ENCODE measurements at places on chromosomes 5 and 9.

- DNase-seq = no peak
Observed at GRCh38 chr5:164203581-164204225, 698.3 kb downstream of the MAT2B start.

GRCh38 chr9:107807183-107807582, 317.6 kb upstream of the KLF4 start:
- DNase-seq = no peak

DNA sequence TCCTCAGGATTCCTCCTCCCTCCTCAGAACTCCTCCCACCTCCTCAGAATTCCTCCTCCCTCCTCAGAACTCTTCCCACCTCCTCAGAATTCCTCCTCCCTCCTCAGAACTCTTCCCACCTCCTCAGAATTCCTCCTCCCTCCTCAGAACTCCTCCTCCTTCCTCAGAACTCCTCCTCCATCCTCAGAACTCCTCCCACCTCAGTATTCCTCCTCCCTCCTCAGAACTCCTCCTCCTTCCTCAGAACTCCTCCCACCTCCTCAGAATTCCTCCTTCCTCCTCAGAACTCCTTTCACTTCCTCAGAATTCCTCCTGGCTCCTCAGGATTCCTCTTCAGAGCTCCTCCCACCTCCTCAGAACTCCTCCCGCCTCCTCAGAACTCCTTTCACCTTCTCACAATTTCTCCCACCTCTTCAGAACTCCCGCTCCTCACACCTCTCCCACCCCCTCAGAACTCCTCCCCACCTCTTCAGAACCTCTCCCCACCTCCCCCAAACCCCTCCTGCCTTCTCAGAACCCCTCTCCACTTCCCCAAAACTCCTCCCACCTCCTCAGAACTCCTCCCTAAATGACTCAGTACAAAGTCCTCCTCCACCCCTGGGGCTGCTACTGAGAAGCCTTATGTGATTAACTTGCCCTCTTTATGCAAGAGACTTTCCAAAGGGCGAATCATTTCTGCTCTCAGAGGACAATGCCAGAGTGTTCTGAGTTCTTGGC, 23.2 kb downstream of the SLC46A2 start:
- peak; percentile 83 for DNase-seq

GRCh38 chr5:106397700-106398099, 1273.0 kb downstream of the EFNA5 start:
- peak; percentile 27 for DNase-seq

DNA sequence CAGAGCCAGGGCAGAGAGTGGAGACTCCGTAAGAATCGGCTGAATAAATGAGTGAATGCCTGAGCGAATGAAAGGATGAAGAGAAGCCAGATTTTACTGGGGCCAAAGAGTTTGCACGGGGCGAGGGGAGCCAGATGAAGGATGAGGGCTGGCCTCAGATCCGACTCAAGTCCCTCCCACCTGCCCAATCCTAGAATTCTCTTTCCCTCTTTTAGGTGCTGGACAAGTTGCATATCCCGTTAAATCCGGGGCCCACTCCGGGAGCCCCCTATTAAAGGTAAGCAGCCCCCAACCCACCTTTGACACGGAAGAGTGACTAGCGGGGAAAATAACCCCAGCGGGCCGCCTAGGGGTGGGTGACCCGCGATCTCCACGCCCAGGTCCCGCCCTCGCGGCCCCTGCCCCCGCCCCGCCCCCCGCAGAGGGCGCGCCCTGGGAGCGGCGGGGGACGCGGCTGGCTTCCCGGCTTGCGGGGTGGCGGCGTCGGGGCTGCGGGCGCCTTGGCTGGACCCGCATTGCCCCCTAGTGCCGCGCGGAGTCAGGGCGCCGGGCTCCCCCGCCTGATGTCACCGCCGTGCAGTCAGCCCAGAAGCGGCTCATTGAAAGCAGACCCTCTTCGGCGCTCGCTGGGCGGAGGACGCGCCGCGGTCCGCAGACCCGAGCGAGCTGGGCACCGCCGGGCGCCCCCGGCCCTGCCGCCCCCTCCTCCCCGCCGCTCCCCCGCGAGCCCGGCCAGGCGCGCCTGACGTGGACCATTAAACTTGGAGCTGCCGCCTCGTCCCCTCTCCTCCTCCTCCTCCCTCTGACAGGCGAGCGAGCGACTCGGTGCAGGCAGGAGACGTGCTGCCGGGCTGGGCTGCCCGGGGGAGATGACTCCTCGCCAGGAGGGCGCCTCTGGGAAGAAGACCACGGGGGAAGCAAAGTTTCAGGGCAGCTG, at the start of gene ADRA1B:
Gene ADRA1B (plus strand): TSS at position 579 of the 937 bp plus-strand sequence. CDS start 424 bp downstream, outside the sequence.
- DNase-seq = no peak

DNA sequence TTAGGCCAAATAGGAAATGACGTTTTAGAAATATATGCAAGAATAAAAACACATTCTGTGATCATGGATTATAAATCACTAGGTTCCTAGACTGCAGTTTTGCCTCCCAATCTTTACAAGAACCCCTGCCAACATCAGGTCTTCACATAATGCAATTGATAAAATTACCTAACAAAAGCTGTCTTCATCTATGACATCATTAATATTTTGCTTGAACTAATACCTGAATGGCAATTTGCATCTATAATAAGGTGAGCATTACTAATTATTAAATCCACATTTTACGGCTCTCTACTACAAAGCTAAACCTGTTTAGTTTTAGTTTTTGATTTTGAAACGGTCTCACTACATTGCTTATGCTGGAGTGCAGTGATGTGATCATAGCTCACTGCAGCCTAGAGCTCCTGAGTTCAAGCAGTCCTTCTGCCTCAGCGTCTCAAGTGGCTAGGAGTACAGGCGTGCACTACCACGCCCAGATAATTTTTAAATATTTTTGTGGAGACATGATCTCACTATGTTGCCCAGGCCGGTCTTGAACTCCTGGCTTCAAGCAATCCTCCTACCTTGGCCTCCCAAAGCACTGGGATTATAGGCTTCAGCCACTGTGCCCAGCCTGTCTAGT, 218.0 kb downstream of the MLLT3 start:
- DNase-seq = no peak

DNA sequence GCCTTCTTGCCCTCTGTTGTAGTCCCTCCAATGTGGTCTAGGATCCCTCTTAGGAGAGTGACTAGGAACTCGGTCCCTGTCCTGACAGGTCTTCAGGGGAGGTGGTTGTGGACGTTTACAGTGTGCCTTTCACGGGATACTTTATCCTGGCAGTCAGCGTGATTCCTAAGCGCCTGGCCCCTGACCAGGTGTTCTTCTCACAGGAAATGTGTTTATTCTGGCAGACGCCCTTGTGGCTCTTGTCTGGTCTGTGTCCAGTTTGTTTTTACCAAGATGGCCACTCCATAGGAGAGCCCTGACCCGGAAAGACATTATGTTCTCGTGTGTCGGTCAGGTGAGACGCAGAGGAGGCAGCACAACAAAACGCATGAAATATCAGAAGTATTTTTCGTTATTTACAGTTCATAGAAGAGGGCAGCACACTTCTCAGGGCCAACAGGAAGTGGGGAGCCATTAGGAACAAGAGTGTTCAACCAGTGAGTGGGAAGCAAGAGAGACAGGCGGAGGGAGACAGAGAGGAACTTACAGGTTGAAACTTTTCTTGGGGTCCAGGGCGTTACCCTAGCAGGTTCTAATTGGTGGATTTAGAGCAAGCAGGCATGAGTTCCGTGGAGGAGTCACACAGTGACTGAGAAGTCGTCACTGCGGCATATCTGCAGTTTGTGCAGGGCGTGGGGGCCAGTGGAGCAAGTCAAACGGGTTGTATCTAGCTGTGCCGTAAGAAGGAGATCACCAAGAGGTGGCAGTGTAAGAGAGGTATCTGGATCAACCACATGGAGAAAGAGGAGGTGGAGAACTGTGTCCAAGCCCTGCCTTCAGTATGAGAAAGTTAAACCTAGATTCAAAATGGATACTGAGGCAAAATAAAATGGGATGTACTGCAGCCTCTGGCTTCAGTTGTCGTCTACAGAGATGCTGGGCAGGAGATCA, 412.9 kb downstream of the ZSWIM6 start:
- DNase-seq = no peak

GRCh38 chr9:36855448-36856315, 178.4 kb downstream of the PAX5 start:
- DNase-seq = peak; percentile 75

- peak; percentile 64 for DNase-seq
Observed at GRCh38 chr5:17203329-17204132, 13.9 kb upstream of the BASP1 start.

- no peak for DNase-seq
Observed at GRCh38 chr5:28404363-28405071, 1366.1 kb upstream of the CDH9 start.

GRCh38 chr5:130805648-130806047, 359.4 kb downstream of the HINT1 start:
- DNase-seq = no peak

DNA sequence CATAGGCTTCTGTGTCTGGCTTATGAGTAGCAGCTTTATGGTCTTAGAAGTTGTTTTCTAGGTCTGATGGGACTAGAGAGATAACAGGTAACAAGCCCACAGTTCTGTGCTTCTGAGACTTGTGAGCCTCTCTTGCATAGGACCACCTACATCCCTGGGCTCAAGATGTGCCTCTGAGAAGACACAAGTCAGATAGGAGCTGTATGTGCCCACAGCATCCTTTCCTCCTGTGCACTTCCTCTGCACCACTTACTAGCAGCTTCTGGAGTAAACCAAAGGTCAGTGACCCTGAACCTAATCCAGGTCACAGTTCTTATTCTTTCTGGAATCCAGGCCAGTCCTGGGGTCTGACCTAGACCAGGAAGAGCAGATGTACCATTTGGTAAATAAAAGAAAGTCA, 40.0 kb downstream of the GALNT10 start:
- DNase-seq = no peak

- DNase-seq = no peak
Observed at GRCh38 chr5:39717176-39717897, 292.6 kb upstream of the DAB2 start.

DNA sequence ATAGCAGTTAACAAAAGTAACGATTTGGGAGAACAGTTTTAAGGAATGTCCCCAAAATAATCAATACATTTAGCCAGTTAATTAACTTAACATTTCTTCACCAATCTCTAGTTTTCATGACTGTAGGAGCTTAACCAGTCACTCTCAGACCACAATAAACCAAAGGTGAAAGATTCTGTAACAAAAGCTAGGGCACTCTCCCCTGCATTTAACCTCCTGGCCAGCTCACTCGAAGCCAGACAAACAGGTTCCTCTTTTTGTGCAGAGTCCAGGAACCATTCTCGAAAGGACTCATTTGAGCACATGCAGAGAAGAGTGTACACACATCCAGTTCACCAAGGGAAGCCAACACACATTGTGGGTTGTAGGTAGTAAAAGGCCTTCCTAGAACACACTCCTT, 6.5 kb downstream of the IL7R start:
- peak; percentile 78 for DNase-seq

GRCh38 chr5:181127907-181128626, 2.9 kb downstream of the OR2V1 start:
- no peak for DNase-seq

GRCh38 chr5:873328-873727, 19.3 kb downstream of the BRD9 start:
- peak; percentile 53 for DNase-seq

DNA sequence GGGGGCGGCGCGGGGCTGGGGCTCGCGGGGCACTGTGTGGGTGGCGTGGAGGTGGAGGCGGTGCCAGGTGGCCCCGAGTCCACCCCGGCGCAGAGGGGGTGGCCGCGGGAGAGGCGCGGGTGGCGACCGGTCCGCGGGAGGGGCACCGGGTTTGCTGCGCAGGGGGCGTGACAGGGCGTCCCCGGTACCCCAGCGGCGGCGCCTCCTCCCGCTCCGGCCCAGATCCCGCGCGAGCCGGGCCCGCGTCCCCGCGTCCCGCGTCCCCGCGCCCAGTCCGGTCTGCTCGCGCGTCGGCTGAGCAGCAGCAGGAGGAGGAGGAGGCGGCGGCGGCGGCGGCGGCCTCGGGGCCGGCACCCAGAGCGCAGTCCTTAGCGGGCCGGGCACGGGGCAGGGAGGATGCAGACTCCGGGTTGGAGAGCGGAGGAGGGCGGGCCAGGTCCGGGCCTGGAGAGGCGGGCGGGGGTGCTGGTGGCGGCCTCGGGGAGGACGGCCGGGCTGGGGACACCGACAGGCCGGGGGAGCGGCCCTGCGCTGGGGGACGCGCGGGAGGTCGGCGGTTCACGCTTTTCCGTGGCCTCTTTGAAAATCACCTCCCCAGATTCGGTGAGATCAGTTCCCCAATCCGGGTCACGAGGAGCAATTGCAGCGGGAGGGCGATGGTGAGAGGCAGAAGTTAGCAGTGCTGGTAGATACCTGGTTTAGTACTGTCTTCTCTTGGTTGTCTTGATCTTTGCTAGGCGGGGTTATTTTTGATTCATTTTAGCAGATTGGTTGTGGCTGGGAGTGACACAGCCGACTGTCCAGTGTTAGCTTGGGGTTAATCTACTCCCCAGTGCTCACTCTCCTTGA, 1.7 kb downstream of the TRIO start:
- peak; percentile 47 for DNase-seq

- no peak for DNase-seq
Observed at GRCh38 chr5:60494635-60495034, 205.3 kb downstream of the DEPDC1B start.

DNA sequence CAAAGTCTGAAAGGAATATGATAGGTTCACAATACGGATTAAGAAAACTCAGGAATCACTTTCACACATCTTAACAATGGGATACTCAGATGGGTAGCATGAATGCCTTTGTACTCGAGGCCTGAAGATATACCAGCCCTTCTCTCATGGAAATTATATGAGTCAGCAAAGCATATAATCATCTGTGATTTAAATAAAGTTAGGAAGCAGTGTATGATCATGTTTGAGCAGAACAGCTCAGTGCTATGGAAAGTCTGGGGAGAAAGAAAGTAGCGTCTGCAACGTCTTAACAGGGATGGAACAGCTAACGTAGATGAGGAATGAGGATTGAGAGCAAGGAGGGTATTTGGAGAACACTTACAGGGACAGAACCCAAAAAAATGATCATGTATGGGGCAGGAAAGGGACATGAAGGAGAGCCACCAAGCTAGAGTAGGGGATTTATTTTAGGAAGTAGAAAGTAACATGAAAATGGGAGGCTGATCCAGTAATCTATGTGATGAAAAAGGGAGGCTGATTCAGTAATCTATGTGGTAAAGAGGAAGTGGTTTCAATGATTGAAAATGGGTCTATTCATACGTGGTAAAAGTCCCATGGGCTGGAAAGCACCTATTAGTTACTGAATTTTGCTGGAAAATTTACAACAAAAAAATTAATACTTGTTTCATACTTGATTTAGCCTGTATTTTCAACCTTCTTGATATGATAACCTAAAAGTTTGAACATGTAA, 85.9 kb downstream of the GNA14 start:
- peak; percentile 80 for DNase-seq

DNA sequence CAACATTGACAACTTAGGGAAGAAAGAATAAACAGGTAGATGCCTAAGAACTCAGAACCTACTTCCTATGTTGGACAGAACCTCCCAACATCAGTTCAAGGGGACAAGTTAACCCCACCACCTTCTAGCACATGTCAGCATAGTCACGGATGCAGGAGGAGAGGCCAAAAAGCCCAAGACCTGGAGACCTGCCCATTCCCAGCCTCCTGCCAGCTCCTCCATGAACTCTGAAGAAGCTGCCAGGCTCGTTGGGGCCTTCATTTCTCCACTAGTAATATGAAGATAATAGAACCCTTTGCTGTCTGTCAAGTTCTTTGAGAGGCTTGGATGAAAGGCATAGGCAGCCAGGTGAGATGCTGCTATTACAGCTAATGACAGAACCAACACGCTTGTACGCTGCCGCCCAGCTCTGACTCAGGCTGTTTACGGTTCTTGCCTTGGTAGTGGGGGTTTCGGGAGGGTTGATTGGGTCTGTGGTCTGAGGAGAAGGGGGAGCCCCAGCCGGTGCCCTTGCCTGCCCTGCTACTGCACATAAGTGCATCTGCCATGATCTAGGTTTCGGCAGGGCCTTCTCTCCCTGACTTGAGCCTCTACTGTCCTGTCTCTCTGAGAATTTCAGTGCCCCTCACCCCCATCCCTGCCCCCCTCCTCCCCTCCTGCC, 82.2 kb downstream of the NRG2 start:
- DNase-seq = no peak

GRCh38 chr5:90792725-90793124, 234.1 kb downstream of the ADGRV1 start:
- no peak for DNase-seq
